Fibroblast of lung (primary cell): ENCODE measurements at places on chromosomes 2 and 18.
A peak's percentile ranks its signal among the peaks of the same experiment; 100 is the strongest.

DNA sequence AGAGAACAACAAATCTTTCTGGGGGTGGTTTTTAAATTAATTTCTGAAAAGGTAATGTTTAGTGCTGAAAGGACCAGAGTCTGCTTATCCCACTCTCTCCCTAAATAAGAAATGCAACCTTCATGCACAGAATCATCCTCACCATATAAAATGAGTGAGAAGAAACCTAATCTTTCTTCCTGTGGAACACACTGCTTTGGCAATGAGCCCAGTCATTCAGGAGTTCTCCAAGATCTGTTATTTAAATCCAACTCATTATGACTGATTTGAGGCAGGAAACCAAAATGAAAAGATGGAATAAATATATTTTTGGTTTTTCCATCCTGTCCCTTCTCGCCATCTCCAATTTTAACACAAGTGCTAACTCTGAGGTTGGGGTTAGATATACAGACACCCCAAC lies 228.3 kb downstream of the SRBD1 start:
- peak; percentile 57 for DNase-seq

DNA sequence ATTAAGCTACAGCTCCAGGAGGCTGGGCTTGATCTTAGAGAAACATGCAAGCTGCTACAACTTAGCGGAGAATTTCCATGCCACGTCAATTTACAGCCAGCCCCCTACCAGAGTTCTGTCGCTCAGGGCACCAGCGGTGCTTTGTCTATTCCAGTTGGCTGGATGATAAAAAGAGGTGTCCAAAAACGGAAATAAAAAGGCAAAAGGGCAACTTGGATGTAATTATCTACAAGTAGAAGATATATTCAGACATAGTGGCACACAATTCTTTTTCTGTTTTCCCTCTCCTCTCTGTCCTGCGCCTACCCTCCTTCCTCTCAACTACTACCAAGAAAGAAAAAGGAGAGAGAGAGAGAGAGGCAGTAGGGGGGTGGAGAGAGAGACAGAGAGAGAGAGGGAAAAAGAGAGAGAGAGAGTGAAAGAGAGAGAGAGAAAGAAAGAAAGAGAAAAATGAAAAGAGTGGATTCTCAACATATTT lies 363 bp upstream of the RFTN2 start:
- peak; percentile 85 for DNase-seq

GRCh38 chr2:111632661-111633060 lies 251.3 kb downstream of the ANAPC1 start:
- no peak for DNase-seq

DNA sequence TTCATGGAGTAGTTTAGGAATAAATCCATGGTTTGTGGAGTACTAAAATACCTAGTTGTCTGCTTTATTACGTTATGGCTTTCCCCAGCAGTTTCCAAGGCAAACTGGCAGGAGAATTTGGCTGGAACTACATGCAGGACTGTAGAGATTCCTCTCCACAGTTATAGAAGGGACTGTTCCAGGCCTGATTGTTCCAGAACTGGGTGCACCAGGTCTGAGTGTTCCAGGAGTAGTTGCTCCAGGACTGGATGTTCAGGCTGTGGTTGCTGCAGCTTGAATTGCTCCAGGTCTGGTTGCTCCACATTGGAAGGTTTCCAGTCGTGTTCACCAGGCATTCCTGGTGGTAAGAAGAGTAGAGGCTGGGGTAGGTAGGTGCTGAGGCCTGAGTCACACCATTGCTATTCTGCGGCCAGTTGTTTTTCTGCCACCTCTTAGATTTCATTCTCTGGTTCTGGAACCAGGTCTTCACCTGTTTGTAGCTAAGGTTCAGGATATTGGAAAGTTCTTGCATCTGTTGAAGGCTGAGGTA lies 28.1 kb downstream of the SGPP2 start:
- DNase-seq = peak; percentile 4

DNA sequence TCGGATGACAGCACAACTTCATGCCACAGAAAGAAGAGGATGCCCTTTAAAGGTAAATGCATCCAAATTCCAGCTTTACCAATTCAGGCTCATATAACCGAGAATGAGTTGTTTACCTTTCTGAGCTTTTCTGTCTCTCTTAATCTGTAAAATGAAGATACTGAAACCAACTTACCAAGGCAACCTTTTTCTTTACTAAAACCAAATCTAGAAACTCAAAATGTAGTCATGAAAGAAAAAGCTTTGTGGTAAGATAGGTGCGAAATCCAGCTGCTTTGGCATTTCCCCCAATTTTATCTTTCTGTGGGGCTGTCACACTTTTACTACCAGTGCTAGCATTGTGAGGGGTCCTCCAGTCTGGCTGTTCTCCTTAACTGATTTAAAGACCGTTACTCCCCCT lies 240.4 kb downstream of the IKZF2 start:
- DNase-seq = no peak

GRCh38 chr2:163768881-163769695 lies 33.3 kb upstream of the FIGN start:
- DNase-seq = no peak

DNA sequence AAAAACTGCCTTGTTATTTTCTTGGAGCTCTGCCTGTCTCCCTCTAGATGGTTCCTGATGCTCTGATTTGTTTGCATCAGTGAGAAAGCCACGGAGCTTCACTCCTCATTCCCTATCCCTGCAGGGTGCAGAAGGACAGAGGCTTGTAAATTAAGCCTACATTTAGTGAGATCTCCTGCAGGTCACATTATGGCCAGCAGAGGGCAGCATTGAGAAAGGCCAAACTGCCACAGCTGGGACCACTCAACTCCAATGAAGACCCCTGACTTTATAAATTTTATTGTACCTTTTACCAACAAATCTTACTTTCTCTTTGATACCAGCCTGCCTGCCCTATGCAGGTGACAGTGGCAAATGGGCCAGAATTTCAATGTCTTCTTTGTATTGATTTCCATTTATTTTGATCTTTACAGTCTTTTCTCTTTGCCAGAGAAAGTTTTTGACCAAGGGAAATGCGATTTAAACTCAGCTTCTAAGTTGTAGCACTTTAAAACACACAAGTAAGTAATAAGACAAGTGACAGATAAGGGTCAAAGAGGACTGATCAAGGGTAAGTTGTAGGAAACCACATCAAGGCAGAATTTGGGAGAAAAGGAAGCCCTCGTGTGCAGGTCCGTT lies 1029.1 kb upstream of the KLHL29 start:
- no peak for DNase-seq
